ENCODE measurements at places on chromosomes 16 and 17.
A peak's percentile ranks its signal among the peaks of the same experiment; 100 is the strongest.

DNA sequence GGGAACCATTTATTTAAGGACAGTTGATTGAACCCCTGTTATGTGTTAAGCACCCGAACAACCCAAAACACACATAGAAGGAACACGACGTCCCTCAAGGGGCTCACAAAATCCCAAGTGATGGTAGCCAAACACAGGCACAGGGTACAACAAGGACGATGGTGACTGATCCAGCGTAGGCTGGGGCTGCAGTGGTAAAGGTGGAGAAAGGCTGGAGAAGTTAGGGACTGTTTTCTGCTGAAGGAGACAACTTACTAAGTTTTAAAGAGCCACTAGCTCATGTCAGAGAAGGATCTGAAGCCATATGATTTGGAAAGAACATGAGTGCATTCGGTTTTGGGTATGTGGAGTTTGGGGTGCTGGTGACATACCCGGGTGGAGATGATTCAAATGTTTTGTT is 229.6 kb upstream of the TNRC6C start:
- DNase-seq, result no peak

DNA sequence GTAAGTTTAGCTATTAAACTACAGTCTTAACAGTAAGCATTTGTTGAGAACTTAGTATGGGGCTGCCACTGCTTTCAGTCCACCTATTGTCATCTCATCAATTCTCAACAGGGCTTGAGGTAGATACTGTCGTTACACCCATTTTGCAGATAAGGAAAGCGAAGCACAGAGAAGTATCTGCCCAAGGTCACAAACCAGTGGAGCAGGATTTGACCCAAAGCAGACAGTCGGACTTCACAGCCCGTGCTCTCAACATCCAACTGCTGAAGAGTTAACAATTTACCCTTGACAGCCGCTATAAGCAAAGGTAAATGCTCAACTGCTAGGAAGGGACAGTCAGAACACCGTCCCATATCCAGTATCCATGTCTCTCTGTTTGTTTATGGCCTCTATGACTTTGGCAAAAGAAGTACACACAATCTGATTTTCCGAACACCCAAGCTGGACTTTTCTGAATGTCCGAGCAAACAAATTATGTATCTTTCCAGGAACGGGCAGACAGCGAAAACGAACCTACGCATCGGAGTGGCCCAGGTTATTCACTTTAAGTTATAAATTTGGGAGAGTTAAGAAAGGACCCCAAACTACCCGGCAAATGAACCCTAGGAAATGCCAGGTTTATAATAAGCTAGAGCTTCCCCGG is 1.2 kb downstream of the SIAH1 start:
- DNase-seq, result peak; percentile 39

DNA sequence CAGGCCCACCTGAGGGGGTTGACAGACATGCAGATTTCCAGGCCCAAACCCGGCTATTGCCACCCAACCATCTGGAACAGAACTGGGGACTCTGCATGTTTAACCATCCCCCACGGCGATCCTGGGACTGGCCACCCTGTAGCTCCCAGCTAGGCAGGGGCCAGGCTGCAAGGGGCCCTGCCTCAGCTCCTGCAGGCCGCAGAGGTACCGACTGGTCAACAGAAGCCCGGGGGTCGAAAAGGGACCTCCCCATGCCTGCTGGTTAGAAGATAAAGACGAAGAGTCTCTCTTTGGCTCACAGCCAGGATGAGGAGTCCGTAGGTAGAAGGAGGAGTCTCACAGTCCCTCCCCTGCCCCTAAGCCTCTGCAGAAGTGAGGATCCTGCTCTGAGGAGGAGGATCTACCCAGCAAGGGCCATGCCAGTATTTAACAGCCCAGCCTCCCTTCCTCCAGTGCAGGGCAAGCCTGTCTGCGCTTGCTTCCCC is 223.4 kb upstream of the TNRC6C start:
- no peak for DNase-seq

DNA sequence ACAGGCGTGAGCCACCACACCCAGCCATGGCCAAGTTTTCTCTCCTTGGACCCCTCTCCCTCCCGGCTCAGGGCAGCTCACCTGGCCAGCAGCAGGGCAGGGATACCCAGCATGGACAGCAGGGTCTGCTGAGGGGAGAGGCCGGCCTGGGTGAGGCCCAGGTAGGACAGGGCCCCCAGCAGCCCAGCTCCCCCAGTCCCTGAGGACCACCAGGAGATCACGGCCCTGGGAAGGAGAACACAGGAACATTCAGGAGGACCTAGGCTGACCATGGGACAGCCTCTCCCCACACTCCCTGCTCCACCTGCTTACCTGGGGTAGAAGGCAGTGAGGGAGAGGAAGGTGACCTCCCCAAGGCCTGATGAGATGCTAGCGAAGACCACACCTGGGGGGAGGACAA is 5.6 kb downstream of the CLN3 start:
- no peak for DNase-seq

GRCh38 chr16:54987081-54987480 is 56.4 kb downstream of the IRX5 start:
- DNase-seq, result no peak

DNA sequence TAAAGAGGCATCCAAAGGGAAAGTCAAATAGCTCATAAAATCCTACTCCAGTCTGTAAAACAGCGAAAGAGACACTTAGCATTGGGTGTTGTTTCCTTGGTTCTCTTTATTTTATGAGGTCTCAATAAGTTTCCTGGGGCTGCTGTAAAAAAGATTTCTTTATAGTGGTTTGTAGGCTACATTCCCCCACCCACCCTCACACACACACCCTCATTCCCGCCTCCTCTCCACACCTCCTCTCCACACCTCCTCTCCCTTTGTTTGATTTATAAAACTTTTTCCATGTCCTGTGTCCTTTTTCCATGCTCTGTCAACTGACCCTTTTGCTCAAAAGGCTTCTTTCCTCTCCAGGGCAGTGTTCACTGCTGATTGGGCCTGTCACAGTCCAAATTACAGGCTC is 178.9 kb upstream of the SOX9 start:
- no peak for DNase-seq

All from RKO (cell line).